Left lobe of liver (tissue), 2 donors: ENCODE measurements at places on chromosomes 4 and X.

GRCh38 chr4:95637043-95637600 lies 88.3 kb upstream of the UNC5C start:
- DNase-seq, result no peak

DNA sequence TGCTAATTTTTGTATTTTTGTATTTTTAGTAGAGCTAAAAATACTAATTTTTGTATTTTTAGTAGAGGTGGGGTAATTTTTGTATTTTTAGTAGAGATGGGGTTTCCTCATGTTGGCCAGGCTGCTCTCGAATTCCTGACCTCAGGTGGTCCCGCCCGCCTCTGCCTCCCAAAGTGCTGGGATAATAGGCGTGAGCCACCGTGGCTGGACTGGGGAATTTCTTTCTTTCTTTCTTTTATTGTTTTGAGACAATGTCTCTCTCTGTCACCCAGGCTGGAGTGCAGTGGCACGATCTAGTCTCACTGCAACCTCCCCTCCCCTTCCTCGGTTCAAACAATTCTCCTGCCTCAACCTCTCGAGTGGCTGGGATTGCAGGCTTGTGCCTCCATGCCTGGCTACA lies 83.0 kb downstream of the FAM193A start:
- DNase-seq, result peak; percentile 22

- no peak for DNase-seq
Observed at GRCh38 chrX:152428120-152428519, 23.0 kb downstream of the GABRA3 start.

- no peak for DNase-seq
Observed at GRCh38 chr4:83417566-83417965, 38.1 kb downstream of the HELQ start.

DNA sequence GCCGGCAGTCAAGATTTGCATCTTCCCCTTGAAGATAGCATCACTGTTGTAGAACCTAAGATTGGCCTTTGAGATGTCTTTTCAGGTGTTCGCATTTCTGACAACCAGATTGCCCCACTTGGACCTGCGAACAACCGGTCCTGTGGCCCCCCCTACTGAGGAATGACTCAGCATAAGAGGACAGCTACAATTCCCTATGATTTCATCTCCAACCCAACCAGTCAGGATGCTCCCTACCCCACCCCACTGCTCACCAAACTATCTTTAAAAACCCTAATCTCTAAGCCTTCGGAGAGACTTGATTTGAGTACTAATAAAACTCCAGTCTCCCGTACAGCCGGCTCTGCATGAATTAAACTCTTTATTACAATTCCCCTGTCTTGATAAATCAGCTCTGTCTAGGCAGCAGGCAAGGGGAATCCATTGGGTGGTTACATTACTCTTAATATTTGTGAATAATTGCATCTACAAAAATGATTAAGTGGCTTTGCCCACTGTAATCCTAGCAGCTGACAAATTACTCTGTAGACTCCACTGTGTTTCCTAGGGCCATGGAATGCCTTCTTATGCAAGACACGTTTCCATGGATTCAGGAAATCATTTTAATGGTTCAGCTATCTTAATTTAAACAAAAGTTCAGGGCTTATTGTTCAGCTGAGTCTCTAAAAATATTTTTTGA lies 95.4 kb downstream of the GPR143 start:
- no peak for DNase-seq

GRCh38 chr4:27010334-27010940 lies 149.8 kb downstream of the STIM2 start:
- peak; percentile 55 for DNase-seq

DNA sequence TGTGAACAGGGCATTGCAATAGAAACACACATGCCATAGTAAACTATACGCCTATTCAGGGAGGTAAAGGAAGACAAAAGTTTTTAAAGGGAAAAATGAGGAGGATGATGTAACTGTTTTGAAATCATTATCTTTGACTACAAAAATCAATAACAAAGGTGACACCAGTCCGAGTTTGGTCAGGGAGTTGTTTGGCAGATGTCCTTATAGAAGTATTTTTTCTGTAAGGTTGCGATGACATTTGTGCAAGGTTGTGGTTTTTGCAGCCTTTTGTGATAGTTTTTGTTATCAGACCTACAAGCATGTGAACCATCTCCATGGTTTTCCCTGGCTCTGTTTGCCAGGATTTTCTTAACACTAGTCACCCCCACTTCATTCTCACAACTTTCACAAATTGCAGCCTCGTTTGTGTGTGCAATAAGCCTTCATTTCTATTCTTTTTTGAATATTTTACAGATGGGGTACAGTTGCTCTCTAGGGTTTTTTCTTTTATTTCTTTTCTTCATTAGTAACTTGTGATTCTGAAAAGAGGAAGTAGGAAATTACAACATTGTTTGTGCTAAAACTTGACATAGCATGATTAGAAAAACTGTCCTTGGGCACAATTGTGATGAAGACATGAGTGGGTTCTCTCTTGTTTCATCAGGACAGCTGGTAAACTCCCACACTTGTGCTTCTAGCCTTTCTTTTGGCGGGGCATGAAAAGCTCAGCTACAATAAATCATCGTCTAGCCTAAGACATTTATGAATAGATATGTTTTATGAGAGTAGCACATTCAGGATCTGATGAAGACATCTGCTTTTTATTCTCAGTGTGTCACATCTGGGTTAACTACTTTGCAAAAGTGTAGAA lies 60.2 kb upstream of the PNPLA4 start:
- no peak for DNase-seq

GRCh38 chrX:29542152-29542551 lies 673.2 kb upstream of the MAGEB2 start:
- DNase-seq, result no peak

DNA sequence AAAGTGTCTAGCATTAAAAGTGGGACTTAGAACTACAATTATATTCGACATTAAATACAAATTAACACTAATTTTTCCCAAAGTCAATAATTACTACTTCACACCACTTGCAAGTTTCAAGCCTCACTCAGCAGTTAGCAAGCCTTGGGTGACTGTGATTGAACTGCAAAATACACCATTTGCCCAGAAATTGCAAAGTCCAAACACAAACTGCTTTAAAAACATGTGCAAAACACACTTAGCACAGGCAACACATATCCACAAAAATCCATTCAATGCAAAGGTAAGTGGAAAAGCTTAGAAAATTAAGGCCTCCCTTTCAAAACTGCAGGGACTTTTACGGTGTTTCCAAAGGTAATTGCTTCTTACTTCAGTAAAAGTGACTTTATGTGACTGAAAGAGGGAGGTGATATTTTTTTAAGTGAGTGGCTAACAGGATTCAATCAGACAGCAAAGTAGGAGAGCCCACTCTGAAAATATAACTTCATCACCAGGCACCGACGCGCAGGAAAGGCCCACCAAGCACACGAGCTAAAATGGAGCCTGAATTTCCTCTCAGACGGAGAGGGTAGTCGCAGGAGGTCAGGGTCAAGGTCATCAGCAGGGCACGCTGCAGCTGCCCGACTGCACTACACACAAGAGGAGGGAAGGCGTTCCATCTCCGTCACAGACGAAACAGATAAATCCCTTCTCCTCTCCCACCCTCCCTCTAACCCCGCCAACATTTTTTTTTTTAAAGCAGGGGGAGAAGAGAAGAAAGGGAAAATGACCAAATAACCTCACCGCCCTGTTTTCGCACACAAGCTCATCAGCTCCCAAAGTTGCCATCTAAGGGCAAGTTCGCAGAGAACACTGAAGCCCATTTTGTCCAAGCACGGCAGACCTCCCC lies 3.1 kb downstream of the ZNF827 start:
- no peak for DNase-seq

DNA sequence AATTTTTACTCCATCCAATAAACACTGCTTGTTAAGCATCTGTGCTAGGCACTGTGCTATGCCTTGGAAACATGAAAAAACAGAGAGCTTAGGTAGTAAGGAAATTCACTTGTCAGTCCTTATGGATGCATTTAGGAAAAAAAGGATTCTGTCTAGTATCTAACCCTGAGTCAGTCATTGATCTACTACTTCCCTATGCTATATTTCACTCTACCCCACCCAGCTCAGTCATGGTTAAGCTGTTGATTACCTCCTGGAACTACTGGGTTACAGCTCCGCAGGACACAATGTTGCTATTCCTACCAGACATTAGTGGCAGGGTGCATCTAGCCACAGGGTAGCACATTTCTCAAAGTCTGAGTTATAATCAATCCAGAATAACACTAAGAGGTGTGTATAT lies 2.9 kb upstream of the USP53 start:
- DNase-seq, result no peak

DNA sequence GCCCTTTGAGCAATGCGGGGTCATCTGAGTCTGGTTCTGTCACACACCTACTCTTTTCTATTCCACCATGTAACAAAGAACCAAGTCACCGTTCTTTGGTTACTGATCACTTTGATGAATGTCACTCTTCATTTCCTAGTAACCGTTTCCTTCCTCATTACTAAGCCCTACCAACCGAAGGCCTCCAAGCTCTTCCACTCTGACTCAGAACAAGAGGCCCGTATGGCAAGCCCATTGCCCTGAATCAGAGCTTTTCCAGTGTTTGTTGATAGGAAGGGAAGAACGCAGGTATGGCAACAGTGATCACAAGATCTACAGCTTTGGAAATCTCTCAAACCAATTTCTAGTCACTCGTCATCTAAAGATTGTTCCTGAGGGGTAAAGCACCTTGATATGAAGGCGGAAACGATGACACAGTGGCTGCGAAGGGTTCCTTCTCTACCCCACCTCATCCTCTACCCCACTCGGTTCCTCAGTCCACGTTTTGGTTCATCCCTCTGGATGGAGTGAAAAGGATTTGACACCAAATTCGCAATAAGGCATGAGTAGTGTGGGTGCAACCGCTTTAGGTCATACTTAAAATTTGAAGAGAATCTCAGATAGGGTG lies 28.0 kb upstream of the CD40LG start:
- no peak for DNase-seq

- DNase-seq, result no peak
Observed at GRCh38 chr4:114082348-114082747, 102.9 kb upstream of the ARSJ start.

GRCh38 chr4:150079081-150079581 lies 886 bp downstream of the DCLK2 start:
- no peak for DNase-seq

- DNase-seq, result no peak
Observed at GRCh38 chr4:189767941-189768340, 172.7 kb upstream of the FRG1 start.

- DNase-seq, result no peak
Observed at GRCh38 chr4:7403001-7403400, 31.7 kb downstream of the PSAPL1 start.

GRCh38 chrX:65637335-65637734 lies 30.1 kb upstream of the MSN start:
- DNase-seq, result no peak

DNA sequence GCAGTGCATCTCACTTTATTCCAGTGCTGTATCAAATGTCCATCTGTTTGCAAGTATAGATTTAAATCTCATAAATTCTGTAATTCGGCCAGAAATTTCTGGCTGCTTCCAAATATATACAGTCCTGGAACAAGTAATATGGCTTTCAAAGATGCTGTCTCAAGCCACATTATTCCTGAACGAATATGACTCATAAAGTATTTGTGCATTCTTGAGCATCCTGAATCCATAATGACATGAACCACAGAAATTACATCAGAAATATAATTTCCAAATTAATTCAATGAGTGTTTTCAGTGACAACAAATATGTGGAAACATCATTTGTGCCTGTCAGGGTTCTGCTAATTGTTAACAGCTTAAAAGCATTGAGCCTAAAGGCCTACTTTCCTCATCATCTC lies 140.9 kb upstream of the HPGD start:
- no peak for DNase-seq

DNA sequence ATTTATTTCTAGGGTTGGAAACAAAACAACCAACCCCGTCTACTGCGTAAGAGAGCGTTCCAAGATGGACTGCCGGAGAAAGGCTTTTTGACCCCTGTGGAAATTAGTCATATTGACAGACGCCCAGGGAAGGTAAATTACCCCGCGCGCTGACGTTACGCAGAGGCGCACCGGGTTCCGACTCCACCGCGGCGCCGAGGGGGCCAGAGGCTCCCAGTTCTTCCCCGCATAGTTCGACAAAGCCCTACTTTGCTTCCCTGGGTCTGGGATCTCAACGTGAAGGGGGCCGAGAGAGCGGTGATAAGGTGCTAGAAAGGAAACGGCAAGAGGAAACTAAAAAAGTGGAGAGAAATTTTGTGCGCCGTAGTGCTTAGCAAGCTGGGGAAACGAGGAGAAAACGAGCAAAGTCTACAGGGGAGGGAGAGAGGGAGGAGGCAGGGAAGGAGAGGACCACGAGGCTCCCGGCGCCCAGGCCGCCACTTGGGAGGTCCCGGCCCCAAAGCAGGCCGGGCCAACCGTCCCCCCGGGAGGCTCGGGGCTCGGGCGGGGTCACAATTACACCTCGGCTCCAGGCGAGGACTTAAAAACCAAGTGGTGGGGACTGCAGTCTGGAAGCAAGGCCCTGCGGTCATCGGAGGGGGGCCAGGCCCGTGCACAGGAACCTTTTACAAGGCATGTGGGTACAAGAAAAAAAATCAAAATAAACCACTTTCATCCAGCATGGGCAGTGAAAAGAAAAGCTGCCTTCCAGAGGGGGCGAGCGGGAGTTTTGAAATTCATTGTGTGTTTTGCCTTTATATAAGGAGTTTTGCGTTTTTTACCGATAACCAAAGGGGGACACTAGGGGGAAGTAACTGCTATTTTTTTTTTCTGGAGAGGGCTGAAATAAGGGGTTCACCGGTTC lies 13.2 kb downstream of the HAND2 start:
- no peak for DNase-seq

- DNase-seq, result no peak
Observed at GRCh38 chrX:71514367-71515037, 18.4 kb upstream of the OGT start.

DNA sequence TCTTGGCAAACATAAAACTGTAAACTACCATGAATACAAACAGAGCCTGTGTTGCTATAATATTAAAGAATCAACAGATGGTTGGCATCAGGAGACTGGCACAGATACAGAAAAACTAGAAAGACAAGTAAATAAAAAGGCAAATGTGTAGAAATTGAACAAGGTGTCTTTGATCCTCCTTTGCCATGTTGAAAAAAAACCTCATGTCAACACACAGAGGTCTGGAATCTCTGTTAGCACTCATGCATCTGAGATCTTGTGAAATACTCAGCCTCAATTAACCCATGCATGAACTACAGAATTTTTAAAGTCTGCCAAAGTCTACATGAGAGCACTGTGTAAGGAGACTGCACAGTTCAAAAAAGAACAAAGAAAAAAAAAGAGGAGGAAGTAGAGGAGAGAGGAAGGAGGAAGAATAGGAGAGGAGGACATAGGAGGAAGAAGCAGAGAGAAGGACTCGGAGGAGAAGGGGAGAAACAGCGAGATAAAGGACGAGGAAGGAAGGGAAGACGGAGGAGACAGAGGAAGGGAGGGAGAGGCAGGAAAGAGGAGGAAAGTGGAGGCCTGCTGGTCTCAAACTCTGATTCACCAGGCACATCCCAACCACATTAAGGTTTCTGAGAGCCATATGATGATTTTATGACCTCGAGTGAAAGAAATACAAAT lies 52.8 kb downstream of the PRDM5 start:
- DNase-seq, result no peak

DNA sequence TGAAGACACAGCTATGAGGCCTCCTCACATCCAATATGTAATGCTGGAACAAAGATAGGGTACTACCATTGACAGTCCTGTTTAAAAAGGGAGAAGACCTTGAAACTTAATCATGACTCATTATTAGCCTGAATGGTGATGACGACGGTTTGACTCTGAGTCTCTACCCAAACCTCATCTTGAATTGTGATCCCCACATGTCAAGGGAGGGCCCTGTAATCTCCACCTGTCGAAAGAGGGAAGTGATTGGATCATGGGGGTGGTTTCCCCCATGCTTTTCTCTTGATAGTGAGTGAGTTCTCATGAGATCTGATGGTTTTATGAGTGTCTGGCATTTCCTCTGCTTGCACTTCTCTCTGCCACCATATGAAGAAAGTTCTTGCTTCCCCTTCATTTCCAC lies 395.3 kb upstream of the CPEB2 start:
- DNase-seq, result no peak
